NCI-H510A (cell line): ENCODE measurements at places on chromosomes 16 and 17.

DNA sequence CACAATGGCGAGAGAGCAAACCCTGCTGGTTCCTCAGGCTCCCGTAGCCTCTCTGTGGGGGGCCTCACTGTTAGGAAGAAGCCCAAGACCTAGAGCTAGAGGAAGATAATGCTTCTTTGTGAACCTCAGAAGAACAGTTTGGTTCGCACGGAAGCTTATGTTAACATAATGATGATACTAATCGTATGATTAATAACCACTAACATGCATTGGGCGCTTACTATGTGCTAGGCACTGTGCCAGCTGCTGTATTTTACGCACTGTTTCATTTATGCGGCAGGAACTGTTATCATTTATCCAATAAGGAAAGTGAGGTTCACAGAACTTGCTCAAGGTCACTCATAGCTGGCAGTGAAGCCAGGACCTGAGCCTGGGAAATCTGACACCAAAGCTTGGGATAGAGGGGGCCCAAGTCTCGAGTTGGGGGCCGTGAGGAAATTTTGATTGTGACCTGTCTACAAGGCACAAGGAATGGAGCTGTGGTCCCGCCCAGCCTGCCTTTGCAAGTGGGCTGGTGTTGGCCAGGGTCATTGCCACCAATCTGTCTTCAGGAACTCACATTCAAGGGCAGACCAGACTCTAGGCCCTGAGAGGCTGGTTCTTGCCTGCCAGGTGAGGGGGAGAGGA, 6.8 kb downstream of the PRCD start:
- no peak for DNase-seq

DNA sequence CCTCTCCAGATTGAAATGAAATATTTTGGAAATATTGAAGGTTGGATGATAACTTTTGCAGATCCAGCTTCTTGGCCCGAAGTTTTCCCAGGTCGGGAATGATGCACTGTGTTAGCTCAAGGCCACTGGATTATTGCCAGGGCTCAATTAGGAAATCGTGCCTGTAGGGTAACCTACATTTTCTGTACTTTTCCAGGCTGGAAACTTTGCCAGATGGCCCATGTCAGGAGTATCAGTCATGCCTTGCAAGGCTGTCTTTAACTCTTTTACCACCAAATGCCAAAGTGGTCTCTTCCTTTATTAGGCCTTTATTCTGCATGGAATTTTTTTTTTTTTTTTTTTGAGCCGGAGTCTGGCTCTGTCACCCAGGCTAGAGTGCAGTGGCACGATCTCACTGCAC, 8.9 kb upstream of the SEC14L1 start:
- DNase-seq, result no peak

DNA sequence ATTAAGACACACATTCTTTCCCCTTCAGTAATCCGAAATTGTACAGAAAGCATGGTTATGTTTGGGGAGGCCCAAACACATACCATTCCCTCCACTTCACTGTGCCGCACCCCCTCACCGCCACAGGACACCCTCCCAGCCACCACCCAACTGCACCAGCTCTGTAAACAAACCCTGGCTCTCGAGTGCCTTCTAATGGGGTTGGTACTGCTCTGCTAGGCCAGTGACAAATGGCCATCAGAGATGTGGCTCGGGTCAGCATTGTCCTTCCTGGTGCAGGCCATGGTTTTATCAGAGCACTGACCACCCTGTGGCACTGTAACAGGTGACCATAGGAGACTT, 24.0 kb upstream of the SREBF1 start:
- peak; percentile 45 for DNase-seq

DNA sequence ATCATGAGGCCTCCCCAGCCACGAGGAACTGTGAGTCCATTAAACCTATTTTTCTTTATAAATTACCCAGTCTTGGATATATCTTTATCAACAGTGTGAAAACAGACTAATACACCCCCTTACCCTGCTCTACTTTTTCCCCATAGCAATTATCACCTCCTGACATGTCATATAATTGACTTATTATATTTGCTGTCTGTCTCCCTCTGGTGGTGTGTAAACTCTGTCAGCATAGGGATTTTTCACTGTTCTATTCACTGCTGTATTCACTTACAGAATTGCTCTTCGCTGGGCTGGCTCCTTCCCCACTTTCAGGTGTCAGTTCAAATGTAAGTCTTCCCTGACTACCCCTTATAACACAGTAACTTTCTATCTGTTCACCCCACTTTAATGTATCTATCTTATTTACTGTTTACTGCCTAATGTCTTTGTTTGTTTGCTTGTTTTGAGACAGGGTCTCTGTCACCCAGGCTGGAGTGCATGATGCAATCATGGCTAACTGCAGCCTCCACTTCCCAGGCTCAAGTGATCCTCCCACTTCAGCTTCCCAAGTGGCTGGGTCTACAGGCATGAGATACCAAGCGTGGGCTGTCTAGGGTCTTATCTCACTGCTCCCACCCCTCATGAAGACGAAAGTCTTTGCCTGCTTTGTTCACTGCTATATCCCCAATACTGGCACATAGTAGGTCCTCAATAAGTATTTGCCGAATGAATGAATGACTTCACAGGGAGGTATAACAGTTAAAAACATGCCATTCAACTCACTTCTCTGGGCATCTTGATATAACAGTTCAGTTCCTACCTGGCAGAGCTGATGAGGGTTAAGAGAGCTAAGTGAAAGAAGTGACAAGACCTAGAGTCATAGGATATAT, 52.4 kb upstream of the CDH3 start:
- no peak for DNase-seq

GRCh38 chr16:67672739-67673662, 6.4 kb downstream of the C16orf86 start:
- no peak for DNase-seq

DNA sequence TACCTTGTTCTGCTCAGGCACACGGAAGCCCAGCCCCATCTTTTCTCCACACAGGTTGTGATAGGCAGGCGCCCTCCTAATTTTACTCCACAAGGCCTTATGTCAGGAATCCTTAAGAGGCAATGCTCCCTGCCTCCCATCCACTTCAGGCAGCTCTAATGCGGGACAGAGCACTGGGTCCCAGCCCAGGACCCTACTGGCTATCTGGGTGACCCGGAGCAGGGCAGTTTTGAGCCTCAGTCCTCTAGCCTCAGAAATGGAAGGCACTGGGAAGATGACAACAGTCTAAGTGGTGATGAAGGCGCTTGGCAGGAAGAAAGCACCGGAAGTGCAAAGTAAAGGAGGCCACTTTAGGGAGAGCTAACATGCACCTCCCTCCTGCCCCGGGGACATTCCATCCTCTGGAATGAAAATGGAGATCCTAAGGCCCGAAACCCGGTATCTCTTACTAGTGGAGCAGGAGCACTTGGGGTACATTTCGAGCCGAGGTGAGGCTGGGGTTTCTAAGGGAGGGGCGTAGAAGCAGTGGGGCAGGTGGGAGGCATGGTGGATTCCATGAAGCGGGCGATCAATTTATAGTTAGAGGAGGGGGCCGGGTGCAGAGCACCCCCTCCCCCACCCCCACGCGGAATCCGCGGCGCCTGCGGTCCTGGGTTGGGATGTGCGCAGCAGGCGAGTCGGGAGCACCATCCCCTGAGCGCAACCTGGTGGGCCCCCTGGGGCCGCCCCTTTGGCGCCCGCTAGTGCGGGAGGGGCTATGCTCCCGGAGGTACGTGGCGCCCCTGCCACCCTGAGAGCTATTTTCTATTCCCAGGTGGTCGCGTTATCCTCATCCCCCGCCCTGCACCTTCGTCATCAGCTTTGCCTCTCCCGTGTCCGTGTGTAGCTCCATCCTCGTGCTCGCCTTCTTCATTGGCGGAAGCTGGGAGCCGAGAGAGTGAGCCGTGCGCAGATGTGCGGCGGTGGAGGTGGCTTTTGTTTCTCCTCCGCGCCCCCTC, 4.9 kb downstream of the MT1F start:
- DNase-seq, result no peak

DNA sequence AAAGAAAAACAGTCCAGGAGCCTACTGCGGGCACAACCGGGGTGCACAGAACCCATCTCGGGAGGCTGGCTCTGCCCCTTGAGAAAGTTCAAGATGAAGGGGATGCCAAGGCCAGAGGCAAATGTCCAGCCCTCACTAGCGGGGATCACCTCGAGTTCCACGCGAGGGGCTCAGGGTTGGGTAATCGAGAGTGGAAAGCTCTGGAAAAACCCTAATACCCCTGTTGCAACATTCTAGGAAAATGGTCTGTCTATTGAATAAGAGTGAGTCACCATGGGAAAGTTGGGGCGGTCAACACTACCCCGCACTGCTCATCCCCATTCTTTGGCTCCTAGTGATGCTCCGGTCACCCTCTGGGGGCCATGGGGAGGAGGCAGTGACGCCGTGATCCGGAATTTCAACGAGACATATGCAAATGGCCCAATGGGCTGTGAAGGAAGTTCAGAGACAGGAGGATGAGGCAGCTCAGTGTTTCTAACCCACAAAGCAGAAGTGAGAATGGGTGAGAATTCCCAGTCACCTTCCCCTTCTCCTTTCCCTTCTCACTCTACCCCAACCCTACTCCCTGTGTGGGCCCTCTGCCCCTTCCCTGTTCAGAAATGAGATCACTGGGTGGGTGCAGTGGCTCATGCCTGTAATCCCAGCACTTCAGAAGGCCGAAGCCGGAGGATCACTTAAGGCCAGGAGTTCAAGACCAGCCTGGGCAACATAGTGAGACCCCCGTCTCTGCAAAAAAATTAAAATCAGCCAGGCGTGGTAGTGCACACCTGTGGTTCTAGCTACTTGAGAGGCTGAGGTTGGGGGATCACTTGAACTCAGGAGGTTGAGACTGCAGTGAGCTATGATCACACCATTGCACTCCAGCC, 22.4 kb downstream of the SOCS3 start:
- no peak for DNase-seq

- DNase-seq, result no peak
Measured at GRCh38 chr16:64654178-64654577, 467.7 kb downstream of the CDH11 start.

DNA sequence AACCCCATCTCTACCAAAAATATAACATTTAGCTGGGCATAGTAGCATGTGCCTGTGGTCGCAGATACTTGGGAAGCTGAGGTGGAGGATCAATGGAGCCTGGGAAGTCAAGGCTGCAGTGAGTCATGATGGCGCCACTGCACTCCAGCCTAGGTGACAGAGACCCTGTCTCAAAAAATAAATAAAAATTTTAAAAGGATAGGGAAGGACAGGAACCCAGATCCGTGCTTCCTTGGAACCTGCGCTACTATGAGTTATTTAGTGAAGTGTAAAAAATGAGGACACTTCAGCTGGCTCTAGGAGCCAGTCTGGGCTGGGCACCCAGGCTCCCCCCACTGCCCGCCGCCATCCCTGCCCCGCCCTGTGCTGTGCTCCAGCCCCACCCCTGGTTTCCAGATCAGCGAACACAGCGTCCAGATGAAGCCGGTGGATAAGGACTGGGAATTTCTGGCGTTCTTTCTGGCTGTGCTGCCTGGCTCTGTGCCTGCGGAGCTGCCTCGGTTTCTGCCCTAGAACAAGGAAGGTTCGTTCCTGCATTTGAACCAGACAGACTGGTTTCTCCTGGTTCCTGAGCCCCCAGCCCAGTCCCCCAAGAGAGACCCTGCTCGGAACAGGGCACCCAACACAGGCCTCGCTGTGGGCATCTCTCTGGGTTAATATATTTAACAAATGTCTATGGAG, 18.5 kb downstream of the PLLP start:
- DNase-seq, result peak; percentile 38

DNA sequence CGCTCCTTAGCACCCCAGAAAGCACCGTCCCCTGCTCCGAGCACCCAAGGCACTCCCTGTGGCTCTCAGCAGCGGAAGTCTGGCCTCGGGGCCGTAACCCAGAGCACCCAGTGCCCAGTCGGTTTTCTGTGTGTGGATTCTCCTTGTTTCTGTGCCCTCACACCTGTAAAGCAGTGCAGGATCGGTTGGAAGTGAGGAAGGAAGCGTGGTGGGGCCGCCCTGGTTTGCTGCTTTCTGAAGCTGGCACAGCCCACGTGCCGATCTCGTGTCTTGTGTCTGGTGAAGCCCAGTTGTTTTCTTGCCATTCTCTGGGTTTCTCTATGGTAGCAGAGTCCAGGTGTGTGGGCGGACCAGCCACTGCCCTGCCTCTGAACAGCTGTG, 3.7 kb downstream of the ACSF3 start:
- DNase-seq, result no peak

DNA sequence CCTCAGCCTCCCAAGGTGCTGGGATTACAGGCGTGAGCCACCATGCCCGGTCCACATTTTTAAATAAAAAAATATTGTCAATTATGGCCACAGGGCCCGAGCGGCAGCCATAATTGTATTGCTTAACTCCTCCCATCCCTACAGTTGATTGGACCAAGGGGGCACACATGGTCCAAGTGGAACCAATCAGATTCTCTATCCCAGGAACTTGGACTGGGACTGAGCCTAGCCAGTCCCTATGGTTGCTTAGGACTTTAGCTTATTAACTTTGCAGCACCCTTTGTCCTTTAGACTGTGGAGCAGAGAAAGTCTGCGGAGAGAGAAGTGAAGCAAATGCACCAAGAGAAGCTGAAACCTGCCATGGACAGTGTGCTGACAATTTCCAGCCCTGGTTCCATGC, 5.5 kb upstream of the RDM1 start:
- no peak for DNase-seq

- no peak for DNase-seq
Measured at GRCh38 chr16:17302214-17302613, 168.5 kb downstream of the XYLT1 start.
